ENCODE measurements at places on chromosomes 1 and 21. TPM values are rescaled to one million over a fixed set of nuclear protein-coding genes. Genes with fewer than 3 reads are reported as not detected.

The EPHA10 gene
- total RNA-seq: 0.03 TPM

The NEXN gene
- 0.68 TPM for total RNA-seq

The RNF207 gene
- 17.7 TPM for total RNA-seq

The ZNF683 gene
- not detected for total RNA-seq

The GLRX2 gene
- total RNA-seq: 13.2 TPM

The FAM3B gene
- total RNA-seq: 0.91 TPM

The LCE1E gene
- total RNA-seq: not detected

The PPFIA4 gene
- total RNA-seq: 0.78 TPM

The HES5 gene
- total RNA-seq: 0.28 TPM

The KCNC4 gene
- total RNA-seq: 1.8 TPM

GRCh38 chr1:85440612-85441011, 24.3 kb downstream of the DDAH1 start:
- DNase-seq: no peak

DNA sequence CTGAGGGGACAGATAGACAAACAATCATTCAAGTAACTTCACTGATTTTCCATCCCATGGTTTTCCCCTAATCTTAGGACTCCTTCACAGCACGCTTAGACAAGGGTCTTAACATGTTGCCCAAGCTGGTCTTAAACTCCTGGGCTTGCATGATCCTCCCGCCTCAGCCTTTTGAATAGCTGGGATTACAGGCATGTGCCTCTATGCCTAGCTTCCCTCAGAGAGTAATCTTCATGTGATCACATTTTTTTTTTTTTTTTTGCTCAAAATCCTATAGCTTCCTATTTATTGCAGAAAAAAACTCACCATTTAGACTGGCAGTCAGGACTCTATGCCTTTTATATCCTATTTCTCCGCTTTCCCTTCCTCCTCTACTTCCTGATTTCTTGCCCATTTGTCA, 90.4 kb upstream of the DPH5 start:
- no peak for DNase-seq

DNA sequence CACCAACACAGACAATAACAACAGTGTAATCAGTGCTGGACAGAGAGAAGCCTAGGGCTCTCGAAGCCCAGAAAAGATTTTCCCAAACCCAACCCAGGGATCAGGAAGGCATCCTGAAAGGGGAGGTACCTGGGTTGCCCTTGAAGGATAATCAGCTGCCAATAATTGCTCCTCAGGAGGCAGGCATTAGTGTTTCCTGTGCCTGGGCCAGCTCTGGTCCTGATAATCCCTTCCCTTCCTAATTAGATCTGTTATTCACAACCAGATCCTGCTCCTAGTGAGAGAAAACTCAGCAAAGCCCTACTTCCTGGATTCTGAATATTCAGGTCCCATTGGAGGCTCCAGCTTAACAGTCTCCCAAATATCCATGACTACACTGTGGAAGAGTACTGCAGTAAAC, 117.4 kb downstream of the DMRTA2 start:
- DNase-seq: no peak

- DNase-seq: no peak
These were observed 4.1 kb upstream of the REG4 start for GRCh38 chr1:119815361-119815760.

DNA sequence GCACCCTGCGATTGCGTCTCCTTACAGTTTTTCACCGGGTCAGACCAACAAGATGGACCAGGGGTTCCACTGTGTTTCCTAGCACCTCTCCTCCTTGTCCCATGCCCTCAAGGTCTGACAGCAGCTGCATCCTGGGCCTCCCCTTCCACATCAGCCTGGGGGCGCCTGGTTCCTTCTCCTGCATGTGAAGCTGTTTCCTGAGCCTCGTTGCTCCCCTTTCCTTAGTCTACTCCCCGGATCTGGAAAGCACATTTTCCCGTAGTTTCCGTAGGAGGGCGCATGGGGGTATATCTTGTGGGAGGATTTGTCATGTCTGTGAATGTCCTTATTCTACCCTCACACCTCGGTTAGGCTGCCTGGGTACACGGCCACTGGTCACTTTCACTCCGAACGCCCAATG, 6.1 kb downstream of the PRDM15 start:
- no peak for DNase-seq

DNA sequence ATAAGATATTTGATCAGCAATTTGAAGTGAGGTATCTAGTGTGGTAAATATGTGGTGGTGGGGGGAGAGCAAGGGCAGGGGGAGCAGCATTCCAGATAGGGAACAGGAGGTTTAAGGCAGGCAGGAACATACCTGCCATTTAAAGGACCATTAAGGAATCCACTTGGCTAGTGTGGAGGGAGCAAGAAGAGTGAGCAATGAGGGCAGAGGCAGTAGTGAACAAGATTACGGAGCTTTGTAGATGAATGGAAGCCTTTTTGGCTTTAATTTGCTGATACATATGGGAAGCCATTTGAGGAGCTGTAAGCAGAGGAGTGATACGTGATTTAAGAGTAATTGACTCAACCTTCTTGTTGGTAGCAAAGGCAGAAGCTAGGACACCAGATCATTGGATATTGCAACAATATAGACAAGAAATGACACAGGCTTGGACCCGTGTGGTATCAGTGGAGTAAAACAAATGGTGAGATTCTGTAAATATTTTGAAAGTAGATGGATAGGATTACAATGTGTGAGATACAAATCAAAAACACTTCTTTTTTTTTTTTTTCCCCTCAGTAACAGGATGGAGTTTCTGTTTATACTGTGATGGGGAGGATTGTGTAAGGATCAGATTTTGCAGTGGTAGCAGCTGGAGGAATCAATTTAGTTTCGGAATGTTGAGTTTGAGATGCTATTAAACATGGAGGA, 73.8 kb upstream of the B3GALT2 start:
- no peak for DNase-seq

- no peak for DNase-seq
These were observed 172.6 kb upstream of the HMCN1 start for GRCh38 chr1:185561629-185562028.

DNA sequence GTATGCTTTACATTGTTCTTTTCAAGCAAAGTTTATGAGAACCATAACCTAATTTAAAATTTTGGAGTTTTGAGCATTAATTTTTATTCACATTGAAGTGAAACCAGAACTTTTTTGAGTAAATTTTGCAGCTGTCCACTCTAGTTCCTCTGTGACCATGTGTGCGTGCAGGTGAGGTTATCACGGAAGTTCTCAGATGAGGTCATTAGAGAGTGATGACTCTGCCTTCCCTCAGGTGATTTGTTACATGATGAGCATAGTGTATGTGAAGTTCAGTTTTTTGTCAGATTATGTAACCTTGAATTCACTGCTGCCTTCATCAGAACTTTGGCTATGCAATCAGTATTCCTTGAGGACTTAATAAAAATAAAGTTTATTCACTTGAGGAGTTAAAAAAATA, 828.2 kb downstream of the ADGRL2 start:
- DNase-seq: no peak

GRCh38 chr1:156642265-156643048, 540 bp downstream of the BCAN start:
- no peak for DNase-seq

DNA sequence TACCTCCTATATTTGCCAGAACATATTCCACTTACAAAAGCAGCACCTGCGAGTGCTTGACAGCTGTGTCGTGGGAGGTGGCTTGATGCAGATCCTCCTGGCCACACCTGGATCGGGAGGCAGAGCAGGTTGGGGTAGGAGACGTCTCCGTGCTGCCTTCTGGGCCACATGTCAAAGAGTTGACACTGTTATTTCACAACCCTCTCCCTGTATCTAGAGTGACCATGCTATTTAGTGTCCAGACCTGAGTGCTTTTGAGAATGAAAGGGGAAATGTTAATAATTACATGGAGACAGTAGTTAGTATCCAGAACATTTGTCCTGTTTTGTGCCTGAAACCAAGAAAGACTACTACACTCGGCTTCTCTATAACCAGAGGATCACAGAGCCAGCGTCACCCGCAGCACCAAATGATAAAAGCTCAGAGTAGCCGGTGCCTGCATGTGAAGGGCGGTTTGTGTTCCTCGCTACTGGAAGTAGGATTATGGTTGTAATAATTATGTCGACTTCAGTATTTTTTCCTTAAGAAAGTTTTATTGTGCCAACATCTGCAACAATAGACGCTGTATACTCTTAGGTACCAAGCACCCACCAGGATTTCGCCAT, 77.1 kb downstream of the GALNT2 start:
- DNase-seq: no peak

DNA sequence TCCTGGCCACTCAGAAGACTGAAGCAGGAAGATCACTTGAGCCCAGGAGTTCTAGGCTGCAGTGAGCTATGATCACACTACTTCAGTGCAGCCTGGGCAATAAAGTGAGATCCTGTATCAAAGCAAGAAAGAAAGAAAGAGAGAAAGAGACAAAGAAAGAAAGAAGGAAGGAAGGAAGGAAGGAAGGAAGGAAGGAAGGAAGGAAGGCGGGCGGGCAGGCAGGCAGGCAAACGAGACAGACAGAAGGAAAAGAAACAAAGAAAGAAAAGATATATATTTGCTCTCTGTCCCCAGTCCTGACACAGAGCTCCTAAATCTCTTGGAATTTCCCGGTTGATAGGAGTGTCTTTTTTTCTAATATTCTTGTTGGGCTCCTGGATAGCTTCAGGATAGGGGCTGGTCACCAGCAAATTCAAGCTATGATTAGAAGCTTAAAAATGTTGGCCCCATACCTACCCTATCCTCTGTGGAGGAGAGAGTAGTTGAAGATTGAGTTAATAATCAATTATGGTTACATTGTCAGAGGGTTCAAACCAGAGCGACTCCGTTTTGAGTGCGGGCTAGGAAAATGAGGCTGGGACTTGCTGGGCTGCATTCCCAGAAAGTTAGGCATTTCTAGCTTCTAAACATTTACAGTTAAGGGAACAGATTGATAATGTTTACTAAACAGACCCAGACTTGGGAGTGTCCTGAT, 3.3 kb upstream of the MIGA1 start:
- no peak for DNase-seq

DNA sequence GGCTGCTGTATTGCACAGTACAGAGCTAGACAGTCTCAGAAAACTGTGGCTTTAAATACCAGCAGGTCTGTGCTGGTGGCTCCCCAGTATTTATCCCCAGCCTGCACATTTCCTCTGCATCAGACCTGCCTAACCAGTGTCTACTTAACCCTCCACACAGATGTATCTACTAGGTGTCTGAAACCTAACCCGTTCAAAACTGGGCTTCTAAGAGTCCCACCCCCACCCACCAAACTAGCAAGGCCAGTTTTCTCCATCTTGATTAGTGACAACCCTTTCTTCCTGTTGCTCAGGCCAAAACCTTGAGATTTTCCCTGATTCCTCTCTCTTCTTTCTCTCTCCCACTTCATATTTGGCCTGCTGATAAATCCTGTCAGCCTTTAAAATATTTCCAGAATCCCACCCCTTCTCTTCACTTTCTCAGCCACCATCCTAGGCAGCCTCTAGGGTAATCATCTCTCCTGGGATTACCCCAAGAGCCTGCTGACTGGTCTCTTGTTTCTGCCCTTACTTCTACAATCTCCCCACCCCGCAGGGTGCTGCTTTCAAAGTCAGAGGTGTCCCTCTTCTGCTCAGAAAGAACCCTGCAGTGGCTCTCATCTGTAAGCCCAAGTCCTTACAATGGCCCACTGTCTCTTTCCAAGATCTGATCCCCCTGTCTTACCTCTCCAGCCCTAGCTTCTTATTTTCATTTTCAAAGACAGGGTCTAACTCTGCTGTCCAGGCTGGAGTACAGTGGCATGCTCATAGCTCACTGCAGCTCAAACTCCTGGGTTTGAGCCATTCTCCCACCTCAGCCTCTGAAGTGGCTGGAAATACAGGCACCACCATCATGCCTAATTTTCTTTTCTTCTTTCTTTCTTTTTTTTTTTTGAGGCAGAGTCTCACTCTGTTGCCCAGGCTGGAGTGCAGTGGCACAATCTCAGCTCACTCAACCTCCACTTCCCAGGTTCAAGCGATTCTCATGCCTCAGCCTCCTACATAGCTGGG, 45.2 kb downstream of the H3-3A start:
- DNase-seq: no peak

- no peak for DNase-seq
These were observed 18.2 kb upstream of the DPH5 start for GRCh38 chr1:101043776-101044175.

GRCh38 chr1:46553506-46553905, 2.1 kb upstream of the KNCN start:
- DNase-seq: no peak

DNA sequence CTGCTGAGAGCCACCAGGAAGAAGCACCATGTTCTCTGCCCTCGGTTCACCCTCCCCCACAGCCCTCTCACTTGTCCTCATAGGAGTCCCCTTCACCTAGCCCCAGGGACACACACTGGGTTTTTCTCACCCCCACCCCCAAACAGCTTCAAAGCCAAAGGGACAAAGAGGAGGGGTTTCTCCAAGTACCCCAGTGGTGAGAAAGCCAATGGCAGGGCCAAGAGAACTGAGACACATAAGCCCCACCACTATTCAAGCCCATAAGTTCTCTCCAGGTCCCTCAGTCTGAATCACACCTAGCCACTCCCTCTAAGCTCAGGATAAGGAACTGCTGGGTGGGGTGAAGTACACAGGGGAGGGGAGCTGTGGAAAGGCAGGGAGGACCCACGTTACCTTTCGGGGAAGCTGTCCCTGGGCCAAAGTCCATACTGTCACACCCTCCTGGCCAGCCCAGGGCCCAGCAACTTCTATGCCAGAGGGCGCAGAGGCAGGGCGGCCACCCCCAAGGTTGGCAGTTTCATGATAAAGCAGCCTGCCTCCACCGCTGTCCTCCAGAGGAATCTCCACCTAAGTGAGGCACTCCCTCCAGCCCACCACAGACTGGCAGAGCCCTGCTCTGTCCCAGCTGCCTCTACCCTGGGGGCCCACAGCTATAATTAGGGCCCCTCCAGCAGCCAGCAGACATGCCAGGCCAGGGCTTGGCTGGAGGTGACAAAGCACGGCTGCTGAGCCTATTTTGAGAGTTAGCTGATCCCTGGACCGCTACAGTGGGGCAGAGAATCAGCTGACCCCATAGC, 39.0 kb upstream of the PPP1R15B start:
- DNase-seq: peak; percentile 68

- DNase-seq: no peak
These were observed 13.2 kb downstream of the MYBPH start for GRCh38 chr1:203162403-203162802.

GRCh38 chr1:18957532-18958300, 1.2 kb upstream of the IFFO2 start:
- no peak for DNase-seq

- no peak for DNase-seq
These were observed 199.7 kb downstream of the TBX15 start for GRCh38 chr1:118788463-118788862.

- DNase-seq: no peak
These were observed 38.7 kb downstream of the CACHD1 start for GRCh38 chr1:64508629-64509028.

GRCh38 chr1:66372522-66373101, 161.3 kb upstream of the SGIP1 start:
- no peak for DNase-seq
